ENCODE measurements at places on chromosomes 1 and 21.

GRCh38 chr1:28199328-28200233 is 23.1 kb upstream of the PTAFR start:
- peak; percentile 64 for DNase-seq

DNA sequence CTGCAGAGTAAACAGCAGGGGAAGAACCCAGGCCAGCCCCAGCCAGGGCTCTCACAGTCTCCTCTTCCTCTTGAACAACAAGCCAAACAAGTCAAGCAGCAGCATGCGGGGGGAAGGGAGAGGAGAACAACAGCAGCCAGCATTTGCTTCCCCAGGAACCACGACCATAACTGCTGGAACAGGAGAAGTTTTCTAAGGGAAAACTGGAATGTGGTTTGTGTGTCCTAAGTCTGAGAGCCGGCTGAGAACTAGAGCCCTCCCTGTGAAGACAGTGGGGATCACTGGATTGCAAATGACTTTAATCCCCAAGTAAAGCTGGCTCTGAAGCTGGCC is 48.2 kb downstream of the COQ8A start:
- DNase-seq, result no peak

- DNase-seq, result no peak
These were observed 1.5 kb downstream of the SLC66A1 start for GRCh38 chr1:19313636-19313959.

- DNase-seq, result no peak
These were observed 19.0 kb downstream of the YARS1 start for GRCh38 chr1:32798191-32798590.

GRCh38 chr1:212309967-212310366 is 24.8 kb downstream of the PPP2R5A start:
- no peak for DNase-seq

All from stimulated activated effector memory CD8-positive, alpha-beta T cell treated with anti-CD3 and anti-CD28 coated beads, Interleukin-12 subunit alpha, Interleukin-12 subunit beta, amount 100 ng/mL, for 72 hours (primary cell).